Mesothelial cell of epicardium (in vitro differentiated cells): ENCODE measurements at places on chromosomes 13 and 19.

- peak; percentile 40 for DNase-seq
These were observed 19.9 kb upstream of the FBXO27 start for GRCh38 chr19:39052243-39052746.

DNA sequence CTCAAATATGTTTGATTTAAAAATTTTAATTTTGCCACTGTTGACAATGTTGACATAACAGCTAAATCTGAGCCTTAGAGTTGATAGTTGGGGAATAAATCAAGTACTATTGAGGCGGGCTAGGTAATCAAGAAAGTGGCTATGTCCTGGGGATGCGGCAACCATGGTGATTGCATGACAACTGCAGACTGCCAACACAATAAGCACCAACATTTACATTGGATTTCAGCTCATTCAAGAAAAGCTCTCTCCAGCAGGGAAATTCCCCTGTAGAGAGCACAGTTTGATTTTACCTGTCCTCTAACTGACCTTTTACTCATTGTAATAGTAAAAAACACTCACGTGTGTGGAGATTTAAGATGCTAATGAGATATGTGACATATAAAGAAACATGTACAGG lies 63.1 kb downstream of the ZNF100 start:
- DNase-seq, result no peak

DNA sequence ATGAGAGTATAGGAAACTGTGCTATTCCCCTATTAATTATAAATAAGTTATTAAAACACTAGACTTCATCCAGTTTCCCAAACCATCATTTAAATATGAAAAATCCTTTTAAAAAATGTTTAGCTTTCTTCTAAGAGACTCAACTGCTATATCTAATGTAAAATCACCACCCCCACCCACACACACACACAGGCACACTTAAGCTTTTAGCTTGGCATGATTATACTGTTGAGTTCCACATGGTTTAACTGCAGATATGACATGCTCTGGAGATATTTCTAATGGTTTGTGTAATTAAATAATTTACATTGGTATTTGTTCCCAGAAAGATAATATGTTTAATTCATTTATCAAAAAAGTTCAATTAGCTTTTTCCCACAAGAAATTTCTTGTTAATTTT lies 1700.1 kb upstream of the SLC10A2 start:
- DNase-seq, result no peak

- DNase-seq, result no peak
These were observed 13.8 kb upstream of the SLITRK1 start for GRCh38 chr13:83895994-83896580.

GRCh38 chr13:113916330-113916815 lies 52.5 kb upstream of the GAS6 start:
- no peak for DNase-seq

DNA sequence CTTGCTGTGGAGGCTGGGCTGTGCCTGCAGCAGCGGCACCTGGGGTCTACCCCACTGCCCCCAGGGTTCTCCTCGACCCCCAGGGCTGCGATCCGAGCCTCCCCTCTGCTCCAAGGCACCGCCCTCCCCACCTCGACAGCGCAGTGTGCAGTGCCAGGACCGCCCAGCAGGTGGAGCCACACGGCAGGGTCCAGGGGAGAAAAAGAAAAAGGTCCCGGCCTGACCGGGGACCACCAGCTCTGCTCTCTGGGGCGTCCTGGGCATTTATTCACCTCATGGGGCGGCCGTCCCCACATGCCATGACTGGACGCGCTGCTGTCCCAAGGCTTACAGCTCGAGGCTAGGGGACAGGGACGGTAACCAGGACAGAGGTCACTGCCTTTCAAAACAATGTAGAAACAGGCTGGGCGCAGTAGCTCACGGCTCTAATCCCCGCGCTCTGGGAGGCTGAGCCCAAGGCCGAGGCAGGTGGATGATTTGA lies 10.6 kb downstream of the REXO1 start:
- DNase-seq, result peak; percentile 80

DNA sequence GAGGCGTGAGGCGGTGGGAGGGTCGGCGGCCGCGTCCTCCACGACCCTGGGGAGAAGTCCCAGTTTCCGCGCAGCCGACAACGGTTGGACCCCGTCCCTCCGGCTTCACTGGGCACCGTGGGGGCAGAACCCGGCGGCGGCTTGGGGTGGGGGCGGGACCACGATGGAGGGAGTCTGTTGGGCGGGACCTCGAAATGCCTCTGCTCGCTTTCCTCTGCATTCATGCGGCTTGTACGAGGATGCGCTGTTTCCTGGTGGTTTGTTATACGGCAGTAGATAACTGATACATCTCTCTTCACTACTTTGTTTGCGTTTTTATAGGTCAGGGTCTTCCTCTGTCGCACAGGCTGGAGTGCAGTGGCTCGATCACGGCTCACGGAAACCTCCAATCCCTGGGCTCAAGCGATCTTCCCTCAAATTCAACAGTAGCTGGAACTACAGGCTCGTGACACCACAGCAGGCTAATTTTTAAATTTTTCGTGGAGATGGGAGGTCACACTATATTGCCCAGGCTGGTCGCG lies 24.6 kb upstream of the ZNF846 start:
- no peak for DNase-seq

DNA sequence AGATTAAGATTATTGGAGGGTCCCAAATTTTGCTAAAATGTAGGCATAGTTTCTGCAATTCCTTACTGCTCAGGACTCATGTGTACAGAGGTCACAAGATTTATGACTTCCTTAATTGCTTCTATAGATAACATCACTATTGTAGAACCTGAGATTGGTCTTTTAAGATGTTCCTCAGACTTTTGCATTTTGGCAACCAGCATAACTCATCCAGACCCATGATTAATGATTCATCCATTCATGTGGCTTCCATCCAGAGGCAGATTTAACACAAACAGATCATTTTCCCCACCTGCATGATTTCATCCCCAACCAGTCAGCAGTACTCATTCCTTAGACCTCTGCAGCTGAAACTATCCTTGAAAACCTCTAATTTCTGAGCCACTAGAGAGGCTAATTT lies 34.5 kb upstream of the CEACAM8 start:
- DNase-seq, result no peak

DNA sequence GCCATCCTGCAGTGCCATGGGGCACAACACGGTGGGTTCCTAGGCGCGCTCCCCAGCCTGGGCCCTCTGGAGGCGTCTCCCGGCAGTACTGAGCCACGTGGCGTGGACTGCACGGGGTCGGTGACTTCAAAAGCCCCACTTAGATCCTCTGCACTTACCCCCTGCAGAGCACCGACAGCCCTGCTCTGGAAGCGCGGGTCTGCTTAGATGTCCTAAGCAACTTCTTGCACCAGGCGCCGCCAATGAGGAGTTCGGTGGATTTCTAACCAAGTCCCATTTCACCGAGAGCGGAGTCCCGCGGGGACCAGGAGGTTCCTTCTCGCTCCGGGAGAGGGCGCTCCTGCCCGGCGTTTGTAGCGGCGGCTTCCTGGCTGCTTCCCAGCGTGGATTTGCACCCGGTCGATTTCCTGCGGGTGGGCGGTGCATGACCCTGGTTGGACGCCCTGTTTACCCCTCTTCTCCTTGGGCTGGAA lies 25.2 kb upstream of the ZNF845 start:
- peak; percentile 49 for DNase-seq

GRCh38 chr19:18774782-18775444 lies 16.2 kb downstream of the COMP start:
- DNase-seq, result no peak

DNA sequence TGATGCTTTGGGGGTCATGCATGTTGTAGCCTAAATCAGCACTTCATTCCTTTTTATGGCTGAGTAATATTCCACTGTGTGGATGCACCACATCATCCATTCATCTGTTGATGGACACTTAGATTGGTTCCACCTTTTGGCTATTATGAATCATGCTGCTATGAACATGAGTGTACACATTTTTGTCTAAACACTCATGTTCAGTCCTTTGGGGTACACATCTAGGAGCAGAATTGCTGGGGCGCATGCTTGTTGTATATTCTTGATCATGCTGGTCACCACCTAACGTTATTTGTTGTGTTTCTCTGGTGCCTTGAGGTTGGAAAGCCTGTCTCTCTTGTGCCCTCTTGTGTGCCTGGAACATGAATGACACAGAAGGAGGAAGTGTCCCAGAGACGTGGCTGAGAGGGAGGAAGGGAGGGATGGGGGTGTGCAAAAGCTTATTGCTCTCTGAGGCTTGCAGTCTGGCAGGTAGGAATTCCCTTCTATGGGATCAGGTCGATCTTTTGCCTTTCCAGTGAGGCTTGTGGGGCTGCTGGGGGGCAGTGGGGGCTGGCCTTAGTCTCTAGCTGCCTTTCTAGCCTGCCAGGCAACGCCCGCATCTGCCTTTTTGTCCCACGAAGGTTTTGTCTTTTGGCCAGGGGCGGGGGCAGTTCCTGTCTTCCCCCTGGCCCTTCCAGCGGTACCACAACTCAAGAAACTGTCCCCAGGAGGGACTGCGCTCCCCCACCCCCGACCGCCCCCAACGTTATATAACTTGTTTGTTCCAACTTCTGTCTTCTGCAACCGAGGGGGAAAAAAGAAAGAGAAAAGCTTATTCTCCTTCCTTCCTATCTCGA lies 7.6 kb downstream of the KLHL26 start:
- no peak for DNase-seq

- no peak for DNase-seq
These were observed 72.8 kb downstream of the GNG7 start for GRCh38 chr19:2629491-2630351.

GRCh38 chr13:57734306-57734705 lies 102.8 kb downstream of the PCDH17 start:
- no peak for DNase-seq

DNA sequence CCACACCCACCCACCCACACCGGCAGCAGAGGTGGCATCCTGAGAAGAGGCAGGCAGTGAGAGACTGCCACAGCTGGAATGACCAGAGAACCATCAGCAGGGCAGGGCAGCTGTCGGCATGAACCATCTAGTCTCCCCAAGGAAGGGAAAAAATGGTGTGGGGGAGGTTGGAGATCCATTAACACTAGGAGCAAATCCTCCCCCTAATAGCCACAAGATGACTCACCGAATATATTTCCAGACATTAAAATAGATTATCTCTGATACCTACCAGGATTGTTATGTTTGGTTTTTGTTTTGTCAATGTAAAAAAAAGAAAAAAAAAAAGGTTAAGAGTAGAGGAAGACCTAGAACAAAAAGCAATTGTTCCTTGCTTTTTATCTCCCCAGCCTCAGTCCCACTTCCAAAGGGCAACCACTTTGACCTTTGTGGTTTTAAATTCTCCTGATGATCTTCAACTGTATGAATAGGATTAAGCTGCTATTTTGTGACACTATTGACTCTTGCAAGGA lies 34.2 kb downstream of the THSD1 start:
- DNase-seq, result no peak

- DNase-seq, result no peak
These were observed 961 bp upstream of the URI1 start for GRCh38 chr19:29940971-29941585.

- DNase-seq, result no peak
These were observed 49.6 kb downstream of the MYO9B start for GRCh38 chr19:17125062-17125727.

GRCh38 chr13:50735071-50735470 lies 108.4 kb downstream of the DLEU7 start:
- no peak for DNase-seq

GRCh38 chr19:39341129-39341718 lies 997 bp upstream of the SAMD4B start:
- DNase-seq, result peak; percentile 53

DNA sequence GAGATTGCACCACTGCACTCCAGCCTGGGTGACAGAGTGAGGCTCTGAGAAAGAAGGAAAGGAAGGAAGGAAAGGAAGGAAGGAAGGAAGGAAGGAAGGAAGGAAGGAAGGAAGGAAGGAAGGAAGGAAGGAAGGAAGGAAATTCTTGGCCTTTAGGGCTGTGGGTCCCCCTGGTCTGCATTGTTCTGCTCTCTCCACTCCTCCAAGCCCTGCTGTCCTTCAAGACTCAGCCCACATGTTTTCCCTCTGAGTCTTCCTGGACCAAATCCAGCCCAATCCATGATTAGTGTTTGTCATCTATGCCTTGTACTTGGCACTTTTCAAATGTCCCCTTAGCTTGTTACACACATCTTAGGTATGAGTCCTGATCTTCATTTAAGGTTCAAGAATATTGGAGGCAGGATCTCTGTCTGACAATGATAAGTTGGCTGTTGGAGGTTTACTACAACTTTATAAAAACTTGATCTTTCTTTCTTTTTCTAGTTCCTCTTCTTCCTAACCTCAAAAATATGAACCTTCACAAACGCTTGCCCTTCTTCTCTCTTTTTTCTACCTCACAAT lies 48.8 kb upstream of the INTS6 start:
- DNase-seq, result no peak

- DNase-seq, result no peak
These were observed 13.7 kb downstream of the ZNF461 start for GRCh38 chr19:36652958-36653357.

DNA sequence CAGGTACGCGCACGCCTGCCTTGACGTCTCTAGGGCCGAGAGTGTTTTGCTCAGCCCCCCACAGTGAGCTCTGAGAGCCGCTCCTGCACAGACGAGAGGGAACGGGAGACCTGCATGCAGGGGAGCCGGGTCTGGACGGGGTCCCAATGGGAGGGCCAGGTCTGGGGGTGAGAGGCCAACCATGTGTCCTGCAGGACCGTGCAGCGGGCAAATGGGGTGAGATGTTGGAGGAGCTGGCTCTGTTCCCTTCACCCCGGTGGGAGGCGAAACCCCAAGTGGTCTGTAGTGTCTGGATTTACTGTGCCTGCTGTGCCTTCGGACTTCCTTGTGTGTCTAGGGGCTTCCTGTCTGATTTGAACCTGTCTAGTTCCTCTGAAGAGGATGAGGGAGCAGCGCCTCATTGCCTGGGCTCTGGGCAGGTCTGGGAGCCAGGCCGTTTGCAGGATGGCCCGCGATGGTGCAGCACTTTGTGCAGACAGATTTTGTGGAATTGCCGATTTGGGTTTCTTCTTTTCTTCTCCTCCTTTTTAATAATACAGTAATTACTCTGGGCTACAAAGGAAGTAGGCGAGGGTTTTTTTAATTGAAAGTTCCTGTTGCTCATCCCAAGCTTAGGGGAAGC lies 2.1 kb downstream of the CSNK1G2 start:
- peak; percentile 49 for DNase-seq

DNA sequence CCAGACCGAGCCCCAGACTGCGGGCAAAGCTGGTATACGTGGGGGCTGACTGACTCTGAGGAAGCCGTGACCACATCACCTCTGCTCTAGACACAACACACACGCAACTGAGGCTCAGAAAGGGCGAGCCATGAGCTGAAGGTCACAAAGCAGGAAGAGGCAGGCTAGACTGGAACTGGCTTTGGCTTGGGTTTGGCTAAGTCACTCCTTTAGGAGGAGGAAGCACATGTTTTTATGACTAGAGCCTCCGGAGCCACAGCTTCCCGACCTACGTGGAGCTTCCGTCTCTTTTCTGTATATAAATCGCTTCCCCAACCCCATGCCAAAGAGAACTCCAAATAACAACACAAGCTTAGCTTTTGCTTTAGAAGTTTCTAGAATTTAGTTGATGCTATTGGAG lies 48.0 kb downstream of the RFX2 start:
- DNase-seq, result no peak
